HepG2 (cell line): ENCODE measurements at places on chromosomes 5 and 9. TPM values are rescaled to one million over a fixed set of nuclear protein-coding genes. Genes with fewer than 3 reads are reported as not detected.

Gene DOCK8
- 0.38 and 0.63 TPM in 2 replicates for total RNA-seq

Gene SVEP1
- total RNA-seq, result not detected in 2 replicates

Gene FIBCD1
- total RNA-seq, result 0.89 TPM in 1 of 2 replicates, not detected in the other

Gene SPINK6
- not detected in 2 replicates for total RNA-seq

Gene AK1
- total RNA-seq, result 25.7 and 32.8 TPM in 2 replicates

Gene PCDHA5
- total RNA-seq, result not detected in 2 replicates

DNA sequence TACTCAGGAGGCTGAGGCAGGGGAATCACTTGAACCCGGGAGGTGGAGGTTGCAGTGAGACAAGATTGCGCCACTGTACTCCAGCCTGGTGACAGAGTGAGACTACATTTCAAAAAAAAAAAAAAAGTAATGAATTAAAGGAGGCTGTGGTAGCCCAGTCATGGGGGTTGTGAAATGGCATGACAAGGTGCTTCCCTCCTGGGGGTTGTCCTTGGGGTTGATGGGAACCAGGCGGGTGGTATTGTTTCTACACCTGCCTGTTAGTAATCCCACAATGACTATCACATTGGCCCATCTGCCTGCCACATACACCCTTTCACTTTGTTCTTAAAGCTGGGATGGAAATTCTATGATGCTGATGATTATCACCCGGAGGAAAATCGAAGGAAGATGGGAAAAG lies 5.6 kb downstream of the IDNK start:
- no peak for DNase-seq
- H3K4me1 ChIP-seq, result peaks cover 62% of the 10 kb centered on the region
- peak overlapping the region; percentile 95 for H3K27ac ChIP-seq
- 0 out of 3 replicates have a peak, but pooled peaks cover 4% of the 10 kb centered on the region for H3K36me3 ChIP-seq
- no peak overlapping the region for H3K4me3 ChIP-seq

DNA sequence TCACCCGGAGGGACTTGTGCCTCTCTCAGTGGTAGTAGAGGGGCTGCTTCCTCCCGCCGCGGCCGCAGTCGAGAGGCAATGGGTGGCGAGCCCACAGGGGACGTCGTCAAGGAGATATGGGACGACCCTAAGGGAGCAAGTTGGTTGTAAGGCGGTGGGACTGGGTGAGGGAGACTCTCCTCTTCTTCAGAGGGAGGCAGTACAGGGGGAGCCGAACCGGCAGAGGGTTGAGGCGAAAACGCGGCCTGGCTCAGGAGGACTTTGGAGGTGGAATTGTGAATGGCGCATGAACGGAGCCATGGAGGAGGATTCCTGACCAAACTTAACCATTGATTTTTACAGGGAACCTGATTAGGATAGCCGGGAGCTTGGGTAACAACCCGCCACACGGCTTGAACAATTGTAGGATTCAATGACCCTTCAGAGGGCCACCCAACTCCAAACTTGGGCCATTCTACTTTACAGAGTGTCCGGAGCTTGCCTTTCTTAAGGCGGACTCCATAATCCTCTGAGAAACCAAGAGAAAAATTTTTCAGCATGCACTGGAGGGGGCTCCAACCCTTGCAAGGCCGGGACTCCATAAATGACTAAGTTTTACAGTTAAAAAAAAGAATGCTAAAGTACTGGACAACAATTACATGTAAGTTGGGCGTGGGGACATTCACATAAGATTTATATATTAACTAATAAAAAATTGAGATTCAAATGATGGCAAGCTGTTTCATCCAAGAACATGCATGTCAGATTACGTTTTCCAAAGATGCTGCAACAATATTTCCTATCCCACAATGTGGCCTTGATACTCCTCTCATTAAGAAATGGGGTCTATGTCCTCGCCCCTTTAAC lies 19.4 kb upstream of the RHOBTB3 start:
- H3K36me3 ChIP-seq, result no peaks in the 10 kb centered on the region
- H3K27ac ChIP-seq, result no peak overlapping the region
- DNase-seq, result no peak
- peaks cover 26% of the 10 kb centered on the region for H3K4me1 ChIP-seq
- no peaks in the 10 kb centered on the region for H3K27me3 ChIP-seq
- no peak overlapping the region for H3K4me3 ChIP-seq

- H3K4me1 ChIP-seq, result peaks cover 10% of the 10 kb centered on the region; the same call in 1 of the 2 replicates
- no peak for DNase-seq
- H3K36me3 ChIP-seq, result no peaks in the 10 kb centered on the region
- no peak overlapping the region for H3K27ac ChIP-seq
- no peak overlapping the region for H3K4me3 ChIP-seq
Observed at GRCh38 chr5:587403-587802, 24.7 kb upstream of the CEP72 start.

DNA sequence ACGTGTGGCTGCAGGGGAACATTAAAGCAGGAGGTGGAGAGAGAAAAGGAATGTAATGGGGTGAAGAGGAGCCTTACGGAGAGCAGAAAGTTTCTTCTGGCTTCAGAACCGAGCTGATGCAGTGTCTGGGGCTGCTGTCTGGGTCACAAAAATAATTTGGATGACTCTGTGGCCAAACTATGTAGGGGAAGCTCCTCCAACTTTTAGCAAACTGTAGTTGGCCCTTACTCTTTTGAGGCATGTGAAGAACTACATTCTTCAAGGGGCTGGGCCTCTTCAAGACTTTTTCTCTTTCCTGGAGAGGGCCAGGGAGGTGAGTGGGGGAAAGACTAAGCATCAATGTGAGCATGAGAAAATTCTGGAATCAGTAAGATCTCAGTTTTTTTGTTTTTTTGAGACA lies 31.9 kb upstream of the SPARC start:
- no peak overlapping the region for H3K4me3 ChIP-seq
- no peak overlapping the region for H3K27ac ChIP-seq
- no peaks in the 10 kb centered on the region for H3K4me1 ChIP-seq
- H3K36me3 ChIP-seq, result no peaks in the 10 kb centered on the region
- no peak for DNase-seq
- no peaks in the 10 kb centered on the region for H3K27me3 ChIP-seq

GRCh38 chr9:135761150-135761844 lies 59.3 kb downstream of the KCNT1 start:
- peaks cover 14% of the 10 kb centered on the region for H3K27me3 ChIP-seq
- no peak for DNase-seq
- no peaks in the 10 kb centered on the region for H3K4me1 ChIP-seq
- H3K4me3 ChIP-seq, result no peak overlapping the region
- no peaks in the 10 kb centered on the region for H3K36me3 ChIP-seq

DNA sequence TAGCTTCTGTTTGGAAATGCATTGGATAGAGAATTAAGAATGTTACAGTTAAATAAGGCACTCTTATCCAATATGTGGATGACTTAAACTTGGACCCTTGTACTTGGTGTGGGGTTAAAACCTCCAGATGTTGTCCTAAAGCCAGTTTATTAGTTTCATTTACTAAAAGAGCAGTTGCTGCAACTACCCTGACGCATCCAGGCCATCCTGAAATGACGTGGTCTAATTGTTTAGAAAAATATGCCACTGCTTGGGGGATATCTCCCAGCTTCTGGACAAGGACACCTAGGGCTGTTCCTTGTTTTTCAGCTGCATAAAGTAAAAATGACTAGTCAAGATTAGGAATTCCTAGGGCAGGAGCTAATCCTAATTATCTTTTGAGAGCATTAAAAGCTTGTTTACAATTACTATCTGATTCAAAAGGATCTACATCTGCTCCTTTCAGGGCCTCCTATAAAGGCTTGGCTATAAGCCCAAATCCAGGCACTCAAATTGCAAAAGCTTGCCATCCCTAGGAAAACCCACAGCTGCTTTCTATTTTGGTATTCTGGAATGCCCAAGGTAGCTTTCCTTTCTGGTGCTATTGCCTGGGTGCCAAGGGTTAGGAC lies 45.7 kb upstream of the SLCO4C1 start:
- H3K27me3 ChIP-seq, result no peaks in the 10 kb centered on the region
- no peaks in the 10 kb centered on the region for H3K4me1 ChIP-seq
- H3K36me3 ChIP-seq, result no peaks in the 10 kb centered on the region

GRCh38 chr9:70557661-70558369 lies 143.4 kb upstream of the KLF9 start:
- no peak overlapping the region for H3K4me3 ChIP-seq
- no peak for DNase-seq
- no peak overlapping the region for H3K27ac ChIP-seq
- no peaks in the 10 kb centered on the region for H3K27me3 ChIP-seq
- no peaks in the 10 kb centered on the region for H3K36me3 ChIP-seq

DNA sequence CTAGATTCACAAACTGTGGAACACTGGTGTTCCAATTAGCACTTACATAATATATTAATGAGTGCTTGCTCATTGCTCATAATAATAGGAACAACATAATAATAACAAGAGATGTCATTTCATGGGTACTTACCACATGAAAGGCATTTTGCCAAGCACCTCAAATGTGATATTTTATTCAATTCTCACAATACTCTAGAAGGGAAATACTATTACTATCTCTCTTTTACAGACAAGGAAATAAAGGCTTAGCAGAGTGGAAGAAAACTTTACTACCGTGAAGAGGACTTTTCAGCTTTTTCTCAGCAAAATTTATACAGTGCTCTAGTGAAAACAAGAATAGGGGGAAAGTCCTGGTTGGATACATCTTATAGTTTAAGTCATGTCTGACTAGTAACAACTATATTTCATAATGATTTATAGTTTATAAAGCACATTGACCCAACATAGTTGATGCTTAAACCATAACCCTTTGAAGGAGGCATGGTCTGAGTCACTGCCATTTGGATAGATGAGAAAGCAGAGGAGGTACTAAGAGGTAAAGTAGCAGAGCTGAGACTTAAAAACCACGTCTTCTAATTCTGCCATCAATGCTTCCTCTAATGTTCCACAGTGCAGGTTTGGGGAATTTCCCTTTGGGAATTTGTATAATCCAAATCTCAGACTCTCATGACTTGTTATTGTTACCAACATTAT lies 124.7 kb downstream of the CEP120 start:
- no peaks in the 10 kb centered on the region for H3K27me3 ChIP-seq
- no peaks in the 10 kb centered on the region for H3K4me1 ChIP-seq
- H3K36me3 ChIP-seq, result no peaks in the 10 kb centered on the region
- H3K27ac ChIP-seq, result no peak overlapping the region
- no peak overlapping the region for H3K4me3 ChIP-seq
